Activated T-helper 1 cell treated with anti-CD3 and anti-CD28 coated beads, Interleukin-2, amount 50 U/mL, for 16 hours (primary cell): ENCODE measurements at places on chromosomes 4 and X.

GRCh38 chr4:25528391-25528790 is 127.3 kb upstream of the SLC34A2 start:
- DNase-seq, result no peak

- DNase-seq, result no peak
Observed at GRCh38 chr4:78650106-78651024, 98.8 kb downstream of the ANXA3 start.

- no peak for DNase-seq
Observed at GRCh38 chr4:85318415-85318814, 156.5 kb upstream of the ARHGAP24 start.

- no peak for DNase-seq
Observed at GRCh38 chrX:46327566-46328115, 217.6 kb downstream of the ZNF674 start.

GRCh38 chr4:73533515-73534422 is 52.2 kb downstream of the AFM start:
- no peak for DNase-seq

DNA sequence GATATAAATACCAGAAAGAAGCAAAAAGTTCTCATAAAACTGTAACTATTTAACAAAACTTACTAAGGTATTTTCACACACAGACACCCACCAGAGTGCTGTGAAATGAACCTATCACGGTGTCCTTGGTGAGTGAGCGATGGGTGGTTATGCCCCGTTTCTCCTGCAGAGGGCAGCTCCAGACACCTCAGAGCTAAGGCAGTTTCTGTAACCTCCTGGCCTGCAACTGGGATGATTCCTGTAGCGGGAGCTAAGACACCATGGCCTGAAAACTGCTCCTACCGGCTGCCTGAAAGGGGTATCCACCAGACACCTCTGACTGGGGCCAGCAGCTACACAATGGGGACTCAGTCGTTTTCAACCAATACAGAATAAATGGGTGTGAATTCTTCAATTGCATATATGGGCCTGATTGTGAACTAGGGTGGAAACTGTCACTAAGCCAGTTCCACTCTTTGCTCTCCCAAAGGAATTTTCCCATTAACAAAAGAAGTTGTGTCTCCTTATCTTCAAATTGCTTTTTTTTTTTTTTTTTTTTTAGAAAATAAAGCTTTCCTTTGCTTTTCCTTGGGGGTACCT is 2375.8 kb upstream of the TENM3 start:
- DNase-seq, result no peak

DNA sequence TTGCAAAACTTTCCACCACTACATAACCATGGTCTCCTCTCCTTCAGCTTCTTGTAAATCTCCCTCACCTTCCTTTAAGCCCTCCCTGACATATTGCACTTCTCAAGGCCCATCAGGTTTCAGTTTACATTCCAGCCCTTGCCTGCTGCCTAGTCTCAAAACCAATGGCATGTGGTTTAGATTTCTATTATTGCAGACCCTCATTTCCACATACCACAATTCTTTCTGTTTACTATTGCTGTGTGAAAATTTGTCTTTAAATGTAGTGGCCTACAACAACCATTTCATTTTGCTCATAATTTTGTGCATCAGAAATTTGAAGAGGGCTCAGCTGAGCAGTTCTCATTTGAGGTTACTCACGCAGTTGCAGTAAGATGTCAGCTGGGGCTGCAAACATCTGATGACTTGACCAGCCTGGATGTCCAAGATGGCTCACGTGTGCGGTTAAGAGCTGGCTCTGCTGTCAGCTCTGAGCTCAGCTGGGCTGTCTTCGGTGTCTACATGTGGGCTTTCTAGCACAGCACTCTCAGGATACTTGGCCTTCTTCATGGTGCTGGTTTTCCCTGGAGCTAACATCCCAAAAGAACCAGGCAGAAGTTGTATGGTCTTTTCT is 29.9 kb upstream of the SOD3 start:
- DNase-seq, result no peak

- DNase-seq, result no peak
Observed at GRCh38 chr4:61320631-61321030, 120.5 kb downstream of the ADGRL3 start.

DNA sequence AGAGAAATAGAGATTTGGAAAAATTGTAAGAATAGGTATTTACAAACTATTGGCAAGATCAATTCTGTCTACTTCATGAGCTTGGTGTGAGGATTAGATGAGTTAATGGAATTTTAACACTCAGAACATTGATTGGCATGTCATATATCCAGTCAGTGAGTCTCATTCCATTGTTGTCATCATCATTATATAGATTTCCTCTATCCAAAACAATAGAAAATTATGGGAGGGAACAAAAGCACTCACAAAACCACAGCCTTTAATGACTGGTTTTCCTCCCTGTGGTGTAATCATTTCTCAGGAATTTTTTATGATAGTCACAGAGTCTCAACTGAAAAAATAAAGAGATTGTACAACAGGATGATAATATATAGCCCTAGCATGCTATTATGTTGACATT is 21.1 kb downstream of the KLHL5 start:
- no peak for DNase-seq

DNA sequence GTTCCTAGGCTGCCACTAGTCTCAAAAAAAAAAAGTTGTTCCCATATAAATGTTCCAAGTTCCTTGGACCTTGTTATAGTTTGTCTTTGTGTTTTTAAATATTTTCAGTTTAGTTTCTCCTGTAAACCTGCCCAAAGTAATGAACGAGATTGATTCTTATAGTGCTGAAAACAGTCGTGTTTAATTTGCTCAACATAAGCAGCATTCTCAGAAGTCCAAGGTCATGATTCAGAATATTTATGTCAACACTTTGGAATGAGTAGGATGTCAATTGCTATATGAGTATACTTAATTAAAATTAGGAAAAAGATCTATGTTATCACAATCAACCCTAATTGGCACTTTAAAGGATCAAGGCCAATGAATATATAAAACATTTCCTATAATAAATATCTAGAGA is 510.9 kb downstream of the PPP4R3C start:
- no peak for DNase-seq

DNA sequence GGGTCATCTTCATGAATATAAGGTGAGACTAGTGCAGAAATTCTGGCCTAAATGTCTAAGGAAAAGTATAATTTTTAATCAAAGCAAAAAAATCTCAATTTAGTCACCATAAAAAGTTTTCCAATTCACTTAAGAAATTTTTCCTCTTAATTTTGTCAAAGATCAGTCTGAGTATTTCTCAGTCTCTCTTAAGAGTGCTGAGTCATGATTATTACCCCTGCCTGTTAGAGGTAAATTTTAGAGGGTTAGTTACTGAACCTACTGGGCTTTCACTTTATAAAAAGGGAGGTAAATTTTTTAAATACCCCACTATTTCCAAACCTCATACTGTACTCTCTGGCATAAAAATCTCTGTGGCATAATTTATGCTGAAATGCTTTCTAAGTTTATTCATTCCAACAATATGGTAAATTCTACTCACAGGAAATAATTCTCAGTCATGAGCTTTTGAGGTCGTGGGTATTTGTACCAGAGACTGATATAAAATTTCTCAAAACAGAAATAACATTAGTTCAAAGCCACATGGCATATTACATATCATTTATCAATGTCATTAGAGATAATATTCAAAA is 122.4 kb downstream of the SLC39A8 start:
- DNase-seq, result no peak

DNA sequence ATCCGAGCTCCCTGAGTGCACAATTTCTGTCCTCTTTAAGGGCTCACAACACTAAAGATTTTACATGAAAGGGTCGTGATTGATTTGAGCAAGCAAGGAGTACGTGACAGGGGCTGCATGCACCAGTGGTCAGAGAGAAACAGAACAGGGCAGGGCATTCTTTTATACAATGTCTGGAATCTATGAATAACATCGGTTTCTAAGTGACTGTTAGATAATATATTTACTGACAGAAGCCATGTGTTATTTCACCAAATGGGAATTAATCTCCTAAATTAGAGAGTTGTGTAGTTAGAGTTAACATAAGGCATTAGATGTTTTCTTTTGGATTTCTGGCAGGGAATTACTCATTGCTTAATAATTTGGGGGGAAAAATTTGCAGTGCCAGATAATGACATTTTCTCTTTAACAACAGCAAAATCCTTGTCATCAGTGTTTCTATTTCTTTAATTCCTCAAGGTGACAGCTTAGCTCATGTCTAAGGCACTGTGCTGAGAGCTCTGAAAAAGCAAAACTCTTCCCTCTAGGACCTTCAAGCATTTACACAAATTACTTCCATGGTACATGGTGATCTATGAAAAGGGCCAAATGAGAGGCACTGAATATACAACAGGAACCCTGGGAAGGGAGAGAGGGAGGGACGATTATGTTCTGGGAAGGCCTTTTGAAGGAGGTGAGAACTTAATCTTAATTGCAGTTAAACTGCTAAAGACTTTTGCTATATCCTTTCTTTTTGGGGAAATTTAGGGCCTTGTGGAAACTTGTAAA is 145.0 kb downstream of the RTL3 start:
- DNase-seq, result no peak

DNA sequence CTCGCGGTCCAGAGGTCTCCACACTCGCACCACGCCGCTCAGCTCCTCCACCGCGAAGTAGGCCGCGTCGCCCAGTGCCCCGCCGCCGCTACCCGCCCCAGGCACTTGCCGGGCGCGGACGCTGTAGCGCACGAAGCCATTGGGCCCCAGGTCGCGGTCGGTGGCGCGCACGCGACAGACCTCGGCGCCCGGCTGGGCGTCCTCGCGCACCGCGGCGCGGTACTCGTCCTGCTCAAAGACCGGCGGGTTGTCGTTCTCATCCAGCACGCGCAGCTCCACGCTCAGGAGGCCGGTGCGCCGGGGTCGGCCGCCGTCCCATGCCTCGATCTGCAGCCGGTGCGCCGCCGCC is 1.4 kb downstream of the DCHS2 start:
- DNase-seq, result no peak

GRCh38 chr4:149294601-149295000 is 521.0 kb downstream of the IQCM start:
- DNase-seq, result no peak

GRCh38 chr4:138647433-138647832 is 368.1 kb upstream of the NOCT start:
- no peak for DNase-seq

DNA sequence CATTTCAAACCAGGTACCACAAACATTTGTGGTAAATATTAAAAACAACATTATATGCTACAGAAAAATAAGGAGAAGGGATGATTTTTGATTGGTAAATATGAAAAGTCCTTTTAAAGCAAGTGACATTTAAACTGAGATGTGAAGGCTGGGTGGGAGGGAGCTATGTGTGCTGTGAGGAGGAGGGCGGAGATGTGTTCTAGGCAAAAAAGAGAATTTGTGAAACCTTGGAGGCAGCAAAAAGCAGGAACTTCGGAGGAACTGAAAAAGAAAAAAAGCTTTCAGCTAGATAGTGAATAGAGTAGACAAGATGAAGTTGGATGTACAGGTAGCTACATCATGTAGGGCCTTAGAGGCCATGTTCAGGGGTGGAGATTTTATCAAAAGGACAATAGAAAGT is 10.1 kb upstream of the ARAP2 start:
- DNase-seq, result no peak

DNA sequence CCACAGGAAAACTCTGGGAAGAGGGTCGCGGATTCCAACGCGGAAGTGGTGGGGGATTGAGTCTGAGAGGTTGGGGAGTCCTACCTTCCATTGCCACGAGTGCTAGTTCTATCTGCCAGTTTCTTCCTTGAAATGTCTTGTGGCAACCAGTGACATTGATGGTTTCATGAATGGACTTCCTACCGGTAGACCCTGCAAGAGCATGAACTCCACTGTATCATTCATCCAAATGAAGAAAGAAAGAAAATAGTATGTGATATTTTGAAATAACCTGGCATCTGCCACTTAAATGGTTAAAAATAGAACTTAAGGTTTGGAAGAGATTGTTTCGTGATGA is 1.1 kb upstream of the SLC10A7 start:
- DNase-seq, result no peak

- no peak for DNase-seq
Observed at GRCh38 chrX:49792376-49792775, 36.7 kb upstream of the PAGE4 start.

DNA sequence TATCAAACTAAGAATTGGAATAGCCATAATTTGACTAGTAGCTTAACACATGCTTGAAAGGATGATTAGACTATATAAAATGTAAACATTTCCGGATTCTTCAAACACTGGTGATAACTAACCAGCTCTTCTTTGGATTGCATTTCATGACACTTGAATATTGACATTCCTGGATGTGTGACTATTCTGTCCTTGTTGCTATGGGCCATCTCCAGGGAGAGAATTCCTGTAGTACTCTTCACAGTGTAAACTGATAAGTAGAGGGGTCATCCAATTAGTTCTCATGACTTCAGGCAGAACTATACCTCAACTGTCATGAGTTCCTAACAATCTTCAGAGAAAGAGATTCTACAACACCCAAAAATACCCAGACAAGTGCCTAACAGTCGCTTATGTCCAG is 1026.7 kb upstream of the TENM3 start:
- DNase-seq, result no peak

GRCh38 chr4:168900080-168900479 is 110.0 kb downstream of the CBR4 start:
- DNase-seq, result no peak

DNA sequence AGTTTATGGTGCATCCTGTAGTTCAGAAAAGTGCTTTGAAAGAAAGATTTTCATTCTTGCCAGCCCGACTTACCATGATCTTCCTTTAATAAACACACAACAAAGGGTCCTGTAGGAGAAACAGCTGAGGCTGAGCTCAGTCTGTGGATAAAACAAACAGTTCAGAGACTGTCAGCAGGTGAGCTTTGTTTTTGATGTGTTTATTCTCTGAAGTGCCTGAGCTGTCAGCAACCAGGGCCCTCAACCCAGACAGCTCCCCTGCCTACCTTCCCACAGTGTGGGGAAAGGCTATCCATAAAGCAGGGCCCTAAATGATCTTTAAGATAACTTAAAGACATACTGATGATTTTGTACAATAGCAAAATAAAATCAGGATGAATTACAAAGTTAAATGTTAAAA is 459.2 kb upstream of the GALNT7 start:
- no peak for DNase-seq

GRCh38 chr4:147821555-147821954 is 89.7 kb downstream of the ARHGAP10 start:
- DNase-seq, result no peak

DNA sequence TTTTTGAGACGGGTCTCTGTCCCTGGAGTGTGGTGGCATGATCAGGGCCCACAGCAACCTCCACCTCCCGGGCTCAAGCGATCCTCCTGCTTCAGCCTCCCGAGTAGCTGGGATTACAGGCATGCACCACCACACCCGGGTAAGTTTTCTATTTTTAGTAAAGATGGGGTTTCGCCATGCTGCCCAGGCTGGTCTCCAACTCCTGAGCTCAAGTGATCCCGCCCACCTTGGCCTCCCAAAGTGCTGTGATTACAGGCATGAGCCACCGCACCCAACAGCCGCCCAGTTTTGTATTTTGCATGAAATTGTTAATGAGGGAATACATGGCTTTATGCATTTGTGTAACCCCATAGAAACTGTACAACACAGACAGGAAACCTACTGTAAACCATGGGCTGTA is 2.8 kb upstream of the ARHGAP4 start:
- DNase-seq, result no peak

GRCh38 chr4:77880784-77881183 is 18.2 kb downstream of the MRPL1 start:
- no peak for DNase-seq

- DNase-seq, result no peak
Observed at GRCh38 chrX:100413229-100413628, 3.2 kb upstream of the PCDH19 start.

- no peak for DNase-seq
Observed at GRCh38 chrX:121052122-121052521, 4.7 kb downstream of the GLUD2 start.

GRCh38 chr4:167885071-167885470 is 207.3 kb upstream of the ANXA10 start:
- no peak for DNase-seq
